ENCODE measurements at places on chromosomes 11 and 22.

DNA sequence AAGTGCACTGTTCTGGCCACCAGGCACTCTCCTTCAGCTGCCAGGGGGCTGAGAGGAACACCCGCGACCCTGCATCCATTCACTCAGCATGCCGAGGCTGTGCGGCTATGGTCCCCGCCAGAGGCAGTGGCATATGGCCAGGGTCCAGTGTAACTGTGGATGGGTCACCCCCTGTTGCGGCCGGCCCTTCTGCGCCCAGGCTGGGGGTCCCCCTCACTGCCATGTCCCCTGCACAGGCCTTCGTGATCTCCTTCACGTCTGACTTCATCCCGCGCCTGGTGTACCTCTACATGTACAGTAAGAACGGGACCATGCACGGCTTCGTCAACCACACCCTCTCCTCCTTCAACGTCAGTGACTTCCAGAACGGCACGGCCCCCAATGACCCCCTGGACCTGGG, 20.8 kb upstream of the FADD start:
- no peak for DNase-seq

DNA sequence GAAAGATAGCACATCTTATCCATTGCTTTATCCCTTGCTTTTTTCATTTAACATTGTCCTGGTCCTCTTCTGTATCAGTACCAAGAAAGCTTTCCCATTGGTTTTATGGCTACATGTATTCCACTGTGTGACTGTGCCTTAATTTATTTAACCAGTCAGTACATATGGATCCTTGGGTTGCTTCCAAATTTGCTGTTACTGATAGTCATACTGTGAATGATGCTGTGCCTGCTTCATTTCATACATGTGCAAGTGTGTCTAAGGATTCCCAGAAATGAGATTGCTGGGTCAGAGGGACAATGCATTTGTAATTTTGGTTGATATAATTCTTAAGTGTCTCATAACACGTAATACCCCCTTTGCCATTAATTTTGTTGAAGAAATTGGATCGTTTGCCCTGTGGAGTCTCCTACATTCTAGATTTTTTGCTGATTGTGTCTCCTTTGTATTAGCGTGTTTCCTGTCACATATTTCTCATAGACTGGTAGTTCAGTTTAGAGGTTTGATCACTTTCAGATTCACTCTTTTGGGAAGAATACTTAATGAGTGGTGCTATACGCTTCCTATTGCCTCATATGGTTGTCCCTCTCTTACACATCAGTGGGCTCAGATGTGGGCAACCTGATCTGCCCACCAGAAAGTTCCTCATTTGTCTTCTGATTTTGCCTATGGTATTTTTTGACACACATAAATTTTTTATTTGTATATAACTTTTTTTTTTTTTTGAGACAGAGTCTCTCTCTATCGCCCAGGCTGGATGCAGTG, 35.3 kb downstream of the MYBPC3 start:
- no peak for DNase-seq

GRCh38 chr11:104337273-104337672, 173.3 kb upstream of the PDGFD start:
- no peak for DNase-seq

GRCh38 chr11:102007567-102008437, 39.4 kb upstream of the CFAP300 start:
- DNase-seq = no peak

DNA sequence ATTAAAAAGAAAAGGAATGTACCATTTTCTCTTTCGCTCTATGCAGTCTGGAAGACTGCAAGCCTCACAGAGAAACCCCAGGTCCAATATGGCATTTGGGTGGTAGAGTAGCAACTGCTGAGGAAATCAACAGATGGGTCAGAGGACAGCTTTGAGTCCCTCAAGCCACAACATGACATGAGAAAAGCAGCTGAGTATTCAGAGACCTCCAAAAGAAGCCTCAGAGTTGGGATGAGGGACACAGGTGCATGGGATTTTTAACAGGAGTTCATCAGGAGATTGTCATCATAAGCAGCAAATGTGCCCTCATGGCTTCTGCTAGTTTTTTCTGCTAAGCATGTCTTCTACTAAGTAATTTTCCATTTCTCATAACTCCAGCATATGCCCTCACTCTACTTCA, 111.6 kb downstream of the BLID start:
- no peak for DNase-seq

DNA sequence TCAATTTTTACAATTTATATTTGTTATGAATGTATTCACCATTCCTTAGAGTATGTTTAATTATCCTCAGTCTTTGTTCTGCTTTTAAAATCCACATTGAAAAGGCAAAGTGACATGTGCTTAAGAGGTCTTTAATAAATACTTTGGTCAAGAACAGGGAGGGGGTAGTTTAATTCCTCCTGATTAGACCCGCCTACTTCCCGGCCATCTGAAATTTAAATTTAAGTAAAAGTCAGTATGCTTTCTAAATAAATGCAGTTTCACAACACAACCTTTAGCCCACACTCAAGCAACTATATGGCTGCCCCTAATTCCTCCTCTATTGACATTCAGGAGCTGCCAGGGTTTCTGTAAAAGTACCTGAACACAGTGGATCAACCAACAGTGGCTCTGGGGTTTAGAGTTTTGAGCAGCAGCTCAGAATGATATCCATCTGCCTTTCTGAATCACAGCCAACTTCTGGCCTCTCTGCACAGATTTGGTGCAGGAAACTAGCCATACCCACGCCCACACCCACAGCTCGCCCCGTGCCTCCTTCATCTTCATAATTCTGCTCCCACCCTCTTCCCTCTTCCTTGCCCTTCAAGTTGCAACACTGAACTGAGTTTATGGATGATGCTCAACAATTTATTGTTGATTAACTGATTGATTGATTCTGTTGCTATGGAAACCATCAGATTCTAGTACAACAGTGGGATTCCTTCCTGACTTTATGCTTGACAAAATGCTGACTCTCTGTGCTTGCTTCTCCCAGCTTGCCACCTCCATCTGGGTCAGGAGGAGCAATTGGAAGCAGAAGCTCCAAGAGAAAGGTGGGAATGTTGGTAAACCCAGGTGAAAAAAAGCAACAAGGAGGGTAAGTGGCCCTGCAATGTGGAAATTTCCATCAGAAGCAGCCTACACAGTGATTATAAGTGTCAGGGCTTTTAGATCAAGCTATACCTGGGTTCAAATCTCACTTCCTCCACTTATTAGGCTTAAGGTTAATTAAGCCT, 70.8 kb downstream of the PANX1 start:
- no peak for DNase-seq

DNA sequence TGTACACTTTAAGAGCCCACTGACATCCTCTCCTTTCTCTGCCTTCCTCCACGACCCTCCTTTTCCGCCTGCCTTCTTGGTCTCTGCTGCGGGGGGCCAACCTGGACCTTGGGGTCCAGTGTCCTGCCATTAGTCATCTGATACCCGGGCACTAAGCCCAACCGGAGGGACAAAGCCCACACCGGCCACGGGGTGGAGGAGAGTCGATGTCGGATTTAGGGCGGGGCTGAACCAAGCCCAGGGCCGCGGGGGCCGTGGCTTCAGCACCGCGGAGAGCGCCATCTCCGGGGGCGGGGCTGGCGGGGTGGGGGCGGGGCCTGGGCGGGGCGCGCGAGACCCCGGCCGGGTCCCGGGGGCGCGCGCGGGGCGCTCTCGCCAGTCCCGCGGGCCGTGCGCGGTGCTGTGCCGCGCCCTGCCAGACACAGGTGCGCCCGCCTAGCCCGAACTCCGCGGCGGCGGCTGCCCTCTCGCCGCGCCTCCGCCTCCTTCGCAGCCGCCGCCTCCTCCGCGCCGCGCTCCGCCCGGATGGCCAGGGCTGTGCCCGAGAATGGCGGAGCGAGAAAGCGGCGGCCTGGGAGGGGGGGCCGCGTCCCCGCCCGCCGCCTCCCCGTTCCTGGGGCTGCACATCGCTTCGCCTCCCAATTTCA, at the start of gene MAPK8IP1:
Gene MAPK8IP1, plus strand, starts transcription at position 378 of the 647 bp plus-strand sequence. Its CDS starts 170 bp downstream, at position 548.
- DNase-seq = peak; percentile 48

DNA sequence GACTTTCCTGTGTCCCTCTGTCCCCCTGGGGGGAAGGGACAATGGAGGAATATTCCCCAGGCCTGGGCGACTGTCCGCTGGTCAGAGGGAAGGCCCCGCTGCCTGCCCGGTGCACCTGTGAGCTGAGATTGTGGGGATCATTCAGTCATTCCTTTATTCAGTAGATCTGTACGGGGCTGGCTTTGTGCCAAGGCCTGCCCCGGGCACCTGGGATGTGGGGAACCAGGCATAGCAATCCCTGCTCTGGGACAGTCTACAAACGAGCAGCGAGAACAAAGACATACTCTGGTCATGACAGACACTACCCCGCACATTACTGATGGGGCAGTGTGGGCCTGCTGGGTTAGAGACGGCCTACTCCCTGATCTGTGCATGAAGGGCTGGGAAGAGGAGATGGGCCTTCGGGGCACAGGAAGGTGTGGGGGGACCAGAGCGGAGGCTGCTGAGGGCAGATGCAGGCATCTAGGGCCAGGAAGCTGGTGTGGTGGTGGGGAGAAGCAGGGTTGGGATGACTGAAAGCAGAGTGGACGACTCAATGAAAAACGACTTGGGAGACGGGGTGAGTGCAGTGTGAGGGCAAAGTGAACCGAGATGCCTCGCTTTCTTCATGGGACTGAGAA, 1.8 kb upstream of the MYO7A start:
- no peak for DNase-seq

- DNase-seq = no peak
Measured at GRCh38 chr11:64874308-64875240, 3.8 kb downstream of the EHD1 start.

GRCh38 chr11:80783561-80783960, 1342.7 kb upstream of the TENM4 start:
- no peak for DNase-seq

DNA sequence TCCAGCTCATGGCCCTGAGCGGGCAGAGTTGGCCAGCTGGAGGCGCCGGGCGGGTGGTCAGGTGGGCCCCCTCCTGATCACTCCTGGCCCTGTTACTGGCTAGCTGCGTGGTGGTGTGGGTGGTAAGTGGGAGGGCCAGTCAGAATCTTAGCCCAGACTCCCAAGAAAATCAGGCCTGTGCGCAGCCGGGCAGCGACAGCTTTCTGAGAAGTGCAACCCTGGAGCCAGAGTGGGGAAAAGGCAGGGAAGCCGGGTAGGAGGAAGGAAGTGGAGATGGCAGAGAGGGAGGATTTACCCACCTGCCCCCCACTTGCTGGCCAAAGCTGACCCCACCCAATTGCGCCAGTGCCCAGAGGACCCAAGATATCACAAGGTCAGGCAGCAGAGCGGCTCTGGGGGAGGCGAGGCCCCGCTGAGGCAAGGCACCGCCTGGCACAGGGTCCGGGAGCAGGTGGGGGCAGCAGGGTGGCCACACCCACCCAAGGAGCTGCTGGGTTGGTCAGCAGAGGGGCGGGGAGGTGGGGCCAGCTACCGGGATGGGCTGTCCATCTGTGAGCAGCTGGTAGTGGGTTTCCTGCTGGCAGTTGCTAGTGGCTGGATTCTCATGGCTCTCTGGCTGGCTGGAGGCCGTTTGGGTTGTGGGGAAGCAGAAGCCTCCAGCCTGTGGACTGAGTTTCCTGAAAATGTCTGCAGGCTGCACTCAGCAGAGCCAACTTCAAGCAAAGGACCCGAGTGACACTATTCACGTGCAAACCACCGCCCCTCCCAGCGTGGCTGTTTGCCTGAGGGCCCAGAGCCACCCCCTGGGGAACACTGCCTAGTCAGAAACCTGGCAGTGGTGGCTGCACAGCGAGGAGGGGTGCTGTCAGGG, 196.4 kb downstream of the IGLL1 start:
- DNase-seq = no peak

DNA sequence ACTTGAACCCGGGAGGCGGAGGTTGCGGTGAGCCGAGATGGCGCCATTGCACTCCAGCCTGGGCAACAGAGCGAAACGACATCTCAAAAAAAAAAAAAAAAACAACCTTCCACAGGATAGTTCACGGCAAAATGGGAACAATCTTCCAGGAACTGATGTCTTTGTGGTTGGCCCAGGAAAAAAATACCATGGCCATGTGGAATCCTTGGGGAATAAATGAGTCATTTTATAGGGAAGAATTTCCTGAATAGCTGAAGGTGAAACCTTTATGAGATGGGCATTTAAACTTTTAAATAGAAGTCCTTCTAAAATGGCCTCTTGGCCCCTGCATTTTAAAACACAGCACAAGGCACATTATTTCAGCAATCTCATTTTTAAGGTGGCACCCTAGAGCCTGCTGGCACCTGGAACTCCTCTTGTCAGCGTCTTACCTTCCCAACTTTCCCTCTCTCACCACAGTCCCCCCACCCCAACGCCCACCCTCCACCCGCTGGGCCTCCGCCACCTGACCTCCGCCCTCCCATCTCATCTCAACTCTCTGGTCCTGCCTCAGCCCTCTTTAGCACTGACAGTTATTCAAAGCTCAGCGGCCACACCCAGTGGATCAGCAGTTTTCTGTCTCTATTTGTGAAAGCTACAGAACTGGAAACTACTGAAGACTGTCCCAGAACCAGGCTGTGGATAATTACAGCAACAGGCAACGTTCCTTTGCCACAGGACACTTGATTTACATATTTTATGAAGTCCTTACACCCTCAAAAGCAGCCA, 43.1 kb downstream of the SCGB1A1 start:
- DNase-seq = no peak

DNA sequence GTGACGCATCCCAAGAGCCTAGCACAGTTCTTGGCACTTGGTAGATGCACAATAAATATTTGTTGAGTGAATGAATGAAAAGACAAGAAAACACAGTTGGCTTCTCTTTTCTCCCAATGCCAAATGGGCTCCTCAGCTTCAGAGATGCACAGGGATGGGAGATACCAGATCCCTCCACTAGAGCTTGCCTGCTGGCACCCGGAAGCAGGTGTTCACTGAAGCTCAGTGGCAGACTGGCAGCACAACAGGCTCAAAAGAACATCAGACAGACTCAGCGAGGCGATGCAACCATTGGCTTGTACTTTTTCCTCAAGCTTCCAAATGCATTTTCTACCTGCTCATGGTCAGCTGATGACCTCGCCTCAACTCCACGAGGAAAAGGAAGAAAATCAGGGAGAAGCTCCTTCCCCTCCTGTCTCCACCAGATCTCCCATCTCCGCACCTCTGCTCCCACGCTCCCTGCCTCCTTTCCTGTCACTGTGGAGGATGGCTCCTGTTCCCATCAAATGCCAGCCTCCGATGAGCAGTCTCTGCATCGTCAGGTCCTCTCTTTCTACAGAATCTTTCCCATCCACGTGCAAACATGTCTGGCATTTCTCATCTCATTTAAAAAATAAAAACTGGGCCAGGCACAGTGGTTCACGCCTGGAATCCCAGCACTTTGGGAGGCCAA, 5.8 kb downstream of the RAPSN start:
- DNase-seq = no peak

DNA sequence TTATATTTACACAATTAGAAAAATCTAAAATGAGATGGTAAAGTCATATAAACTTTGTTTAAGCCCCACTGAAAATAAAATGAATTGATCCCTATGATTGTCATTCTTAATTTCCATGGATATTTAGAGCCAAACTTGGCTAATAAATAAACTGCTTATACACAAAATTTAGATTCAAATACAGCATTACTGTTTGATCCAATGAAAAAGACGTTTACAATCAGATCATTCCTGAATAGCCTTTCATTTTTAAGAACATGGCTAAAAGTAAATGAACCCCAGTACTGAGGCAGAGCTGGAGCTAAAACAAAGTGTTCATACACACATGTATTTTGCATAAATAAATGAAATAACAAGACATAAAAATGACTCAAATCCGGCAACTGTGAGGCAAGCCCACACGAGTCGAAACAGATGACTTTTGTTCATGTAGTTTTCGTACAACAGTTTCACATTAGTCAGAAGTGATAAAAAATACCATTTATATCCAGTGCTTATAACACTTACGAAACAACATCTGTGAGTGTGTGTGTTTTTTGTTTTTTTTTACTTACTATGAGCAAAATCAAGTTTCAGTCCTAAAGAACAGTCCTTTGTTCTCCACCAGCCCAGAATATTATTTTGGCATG, 386.5 kb downstream of the SOX6 start:
- DNase-seq = no peak

- peak; percentile 21 for DNase-seq
Measured at GRCh38 chr11:9565822-9566560, 7.5 kb upstream of the WEE1 start.
